ENCODE measurements at places on chromosomes 5 and 9. TPM values are rescaled to one million over a fixed set of nuclear protein-coding genes. Genes with fewer than 3 reads are reported as not detected.

The LEAP2 gene
- total RNA-seq: 0.82 TPM

The SYK gene
- 0.36 TPM for total RNA-seq

The PCDHGA2 gene
- total RNA-seq: 1.6 TPM

The OR1L6 gene
- not detected for total RNA-seq

The EGFLAM gene
- 29.6 TPM for total RNA-seq

The SIT1 gene
- not detected for total RNA-seq

The UGCG gene
- total RNA-seq: 14.1 TPM

The SLCO6A1 gene
- 0.51 TPM for total RNA-seq

The IL13 gene
- total RNA-seq: not detected

DNA sequence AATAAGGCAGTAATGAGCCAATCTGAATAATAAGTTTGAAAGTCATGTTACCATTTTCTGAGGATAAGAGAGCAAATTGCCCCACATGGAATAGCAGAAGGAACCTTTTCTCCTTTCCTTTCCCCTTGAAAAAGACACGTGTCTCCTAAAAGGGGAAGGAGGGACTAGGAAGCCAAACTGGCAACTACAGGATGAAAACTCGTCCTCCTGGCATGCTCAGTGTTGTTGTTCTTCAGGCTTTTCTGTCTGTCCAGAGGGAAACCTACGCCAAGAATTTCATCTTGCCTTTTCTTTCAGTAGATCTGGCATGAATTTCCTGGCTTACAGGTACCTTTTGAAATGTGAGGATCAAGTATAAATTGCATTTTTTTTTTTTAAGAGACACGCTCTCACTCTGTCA is 355.9 kb upstream of the TLE4 start:
- DNase-seq: no peak

GRCh38 chr9:35738186-35738585 is 5.7 kb downstream of the CREB3 start:
- no peak for DNase-seq

- DNase-seq: no peak
These were observed 20.7 kb downstream of the FAXDC2 start for GRCh38 chr5:154829589-154830218.

DNA sequence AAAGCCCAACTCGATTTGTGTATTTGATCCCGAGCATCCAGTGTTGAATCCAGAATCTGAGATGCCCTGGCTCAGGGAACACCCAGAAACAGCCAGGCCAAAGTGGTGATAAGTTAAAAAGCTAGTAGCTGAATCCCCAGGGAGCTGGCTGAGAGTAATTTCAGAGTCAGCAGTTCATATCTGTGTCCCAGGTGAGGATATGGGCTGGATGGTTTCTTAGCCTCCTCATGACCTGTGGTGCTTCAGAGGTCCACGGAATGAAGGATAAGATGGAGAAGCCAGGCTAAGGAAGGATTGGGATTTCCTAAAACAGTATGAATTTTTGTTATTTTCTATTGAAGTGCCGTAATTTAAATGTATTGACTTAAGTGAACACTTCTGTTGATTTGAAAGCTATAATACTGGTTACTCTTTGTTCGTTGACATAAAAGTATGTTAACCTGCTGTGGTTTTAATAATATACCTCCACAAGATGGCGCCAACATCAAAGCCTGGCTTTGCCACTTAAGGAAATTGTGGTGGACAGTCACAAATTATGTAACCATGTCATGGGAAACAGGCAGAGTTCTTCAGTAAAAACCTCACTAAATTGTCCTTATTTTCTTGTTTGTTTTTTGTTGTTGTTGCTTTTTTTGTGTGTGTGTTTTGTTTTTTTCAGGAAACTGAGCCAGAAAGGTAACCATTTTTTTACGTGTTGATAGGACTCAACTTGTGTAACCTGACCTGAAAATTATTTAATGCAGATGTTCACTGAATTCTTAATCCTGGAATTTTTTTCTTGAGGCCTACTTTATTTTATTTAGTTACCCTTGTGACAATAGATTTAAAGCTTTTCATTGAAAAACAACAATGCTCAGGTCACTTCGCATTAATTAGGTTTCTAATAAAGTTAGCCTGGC is 11.4 kb downstream of the MTAP start:
- peak; percentile 54 for DNase-seq

- DNase-seq: no peak
These were observed 454 bp downstream of the NELFB start for GRCh38 chr9:137255448-137256114.

- no peak for DNase-seq
These were observed 141.7 kb downstream of the WDR70 start for GRCh38 chr5:37520811-37521210.

DNA sequence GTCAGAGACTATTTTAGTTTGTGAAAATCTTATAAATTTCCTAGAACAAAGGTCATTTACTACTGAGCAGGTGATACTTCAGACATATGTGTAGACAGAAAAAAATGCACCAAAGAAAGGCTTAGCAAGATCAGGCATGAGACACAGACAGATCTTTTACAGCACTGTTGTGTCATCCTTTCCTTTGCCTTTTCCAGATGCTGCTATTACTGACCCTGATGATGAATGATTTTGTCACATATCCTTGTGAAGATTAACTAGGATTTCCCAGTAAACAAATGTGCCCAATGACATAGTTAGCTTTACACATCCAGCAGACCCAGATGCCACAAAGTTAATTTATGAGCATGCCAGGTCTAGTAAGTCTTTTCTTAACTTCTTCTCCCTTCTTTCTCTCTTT is 68.2 kb downstream of the DMRTA1 start:
- no peak for DNase-seq

DNA sequence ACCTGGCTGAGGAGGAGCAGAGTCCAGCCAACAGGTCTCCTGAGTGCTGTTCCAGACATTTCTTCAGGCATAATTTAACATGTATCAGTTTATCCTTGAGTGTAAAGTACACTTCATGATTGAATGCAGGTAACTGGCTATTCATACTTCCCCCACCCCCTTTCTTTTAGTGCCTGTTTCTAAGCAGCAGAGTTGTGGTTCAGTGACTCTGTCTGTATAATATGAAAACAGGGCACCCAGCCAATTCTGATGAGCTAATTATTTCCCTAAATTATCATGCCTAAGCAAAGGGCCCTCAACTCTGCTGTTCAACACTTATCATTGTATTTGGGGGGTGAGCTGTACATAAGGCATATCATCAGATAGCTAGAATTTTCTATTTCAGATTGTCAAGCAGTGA is 51.9 kb upstream of the ZSWIM6 start:
- no peak for DNase-seq

GRCh38 chr9:114303571-114303970 is 19.3 kb upstream of the ORM1 start:
- DNase-seq: no peak
